ENCODE measurements at places on chromosomes 3 and 15.

GRCh38 chr3:60431599-60431958 lies 819.7 kb downstream of the FHIT start:
- no peak for DNase-seq

GRCh38 chr3:98612587-98612986 lies 19.2 kb upstream of the CPOX start:
- no peak for DNase-seq

GRCh38 chr15:80989081-80989517 lies 520 bp downstream of the MESD start:
- DNase-seq: no peak

DNA sequence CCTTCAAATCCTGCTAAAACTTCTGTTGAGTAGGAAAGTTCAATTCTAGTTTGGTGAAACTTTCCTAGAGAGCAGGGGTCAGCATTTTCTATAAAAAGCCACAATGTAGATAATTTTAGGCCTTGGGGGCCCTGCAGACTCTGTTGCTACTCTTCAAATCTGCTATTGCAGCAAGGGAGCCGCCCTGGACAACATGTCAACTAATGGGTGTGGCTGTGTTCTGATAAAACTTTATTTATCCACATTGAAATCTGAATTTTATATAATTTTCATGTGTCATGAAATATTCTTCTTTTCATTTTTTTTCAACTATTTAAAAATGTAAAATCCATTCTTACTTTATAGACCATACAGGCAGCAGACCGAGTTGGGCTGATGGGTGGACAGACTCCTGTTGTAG lies 67.4 kb upstream of the SAMMSON start:
- no peak for DNase-seq

GRCh38 chr3:5047764-5048419 lies 68.7 kb downstream of the BHLHE40 start:
- no peak for DNase-seq

Data from cerebellar nuclear complex (tissue), 1 donor.